CD14-positive monocyte (primary cell): ENCODE measurements at places on chromosomes 7 and 10.
A peak's percentile ranks its signal among the peaks of the same experiment; 100 is the strongest.

DNA sequence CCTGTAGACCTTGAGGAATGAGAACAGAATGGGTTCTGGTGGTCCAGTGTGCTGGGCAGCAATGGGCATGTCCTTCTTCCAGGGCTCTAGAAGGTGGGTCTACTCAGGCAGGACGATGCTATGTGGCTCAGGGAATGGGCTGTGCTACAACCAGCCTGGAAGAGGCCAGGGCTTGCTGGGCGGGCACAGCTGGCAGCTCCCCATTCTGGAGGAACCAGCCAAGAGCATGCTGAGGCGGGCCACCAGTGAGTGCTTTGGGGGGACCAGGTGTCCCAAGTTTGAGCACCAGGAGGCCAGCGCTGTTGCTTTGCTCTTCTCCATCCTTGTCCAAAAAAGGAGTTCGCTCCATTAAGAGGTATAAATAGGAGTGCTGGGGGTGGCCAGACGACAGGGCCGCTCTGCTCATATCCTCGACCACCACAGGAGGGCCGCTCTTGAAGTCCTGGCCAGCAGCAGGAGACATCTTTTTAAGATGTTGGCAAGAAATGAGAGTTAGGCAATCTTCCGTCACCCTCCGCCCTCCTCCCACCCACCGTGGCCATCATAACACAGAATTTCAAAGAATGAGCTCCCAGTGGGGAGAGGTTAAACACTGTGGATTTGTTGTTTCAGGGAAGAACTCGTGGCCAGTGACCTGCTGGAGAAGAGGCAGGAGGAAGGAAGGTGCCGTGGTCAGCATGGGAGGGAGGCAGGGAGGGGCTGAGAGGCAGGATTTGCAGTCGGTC is 141.3 kb downstream of the GRK5 start:
- DNase-seq, result no peak

- DNase-seq, result no peak
Observed at GRCh38 chr10:1255118-1255517, 198.9 kb downstream of the WDR37 start.

DNA sequence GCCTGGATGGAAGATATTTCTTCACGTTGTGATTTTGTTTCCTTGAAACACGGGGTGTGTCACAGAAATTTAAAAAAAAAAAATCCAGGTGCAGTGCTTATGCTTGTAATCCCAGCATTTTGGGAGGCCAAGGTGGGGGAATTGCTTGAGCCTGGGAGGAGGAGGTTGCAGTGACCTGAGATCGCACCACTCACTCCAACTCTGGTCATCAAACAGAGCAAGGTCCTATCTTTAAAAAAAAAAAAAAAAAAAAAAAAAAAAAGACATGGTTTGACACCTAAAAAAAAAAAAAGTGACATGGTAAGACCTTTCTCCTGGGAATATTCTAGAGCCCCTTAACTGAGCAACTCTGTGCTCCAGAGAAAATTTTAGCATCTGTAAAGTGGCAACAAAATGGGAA is 9.0 kb upstream of the LRRC4 start:
- no peak for DNase-seq

- DNase-seq, result no peak
Observed at GRCh38 chr10:130656187-130656575, 520.0 kb downstream of the GLRX3 start.

GRCh38 chr10:125216861-125217260 is 56.5 kb upstream of the CTBP2 start:
- DNase-seq, result no peak

GRCh38 chr7:105838627-105839231 is 37.7 kb downstream of the ATXN7L1 start:
- DNase-seq, result no peak

GRCh38 chr10:71921324-71922027 is 42.7 kb upstream of the CHST3 start:
- DNase-seq, result no peak

- DNase-seq, result no peak
Observed at GRCh38 chr7:54705436-54705835, 53.6 kb downstream of the SEC61G start.

DNA sequence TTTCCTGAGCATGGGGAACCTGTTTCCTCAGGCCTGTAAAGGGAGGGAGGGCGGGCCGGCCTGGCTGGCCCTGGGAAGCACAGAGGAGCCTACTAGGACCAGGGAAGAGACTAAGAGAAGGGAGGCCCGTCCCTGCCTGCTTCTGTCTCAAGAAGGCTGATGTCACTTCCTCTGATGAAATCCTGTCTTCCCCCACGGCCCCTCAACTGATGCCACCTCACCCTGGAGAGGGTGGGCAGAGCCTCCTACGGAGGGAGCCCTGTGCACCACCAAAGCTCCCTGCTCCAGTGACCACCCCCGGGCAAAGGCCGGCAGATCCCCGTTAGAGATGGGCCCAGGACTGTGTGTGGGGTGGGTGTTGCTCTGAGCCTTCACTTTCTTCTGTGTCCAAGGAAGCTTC is 1.0 kb upstream of the PILRA start:
- peak; percentile 93 for DNase-seq

DNA sequence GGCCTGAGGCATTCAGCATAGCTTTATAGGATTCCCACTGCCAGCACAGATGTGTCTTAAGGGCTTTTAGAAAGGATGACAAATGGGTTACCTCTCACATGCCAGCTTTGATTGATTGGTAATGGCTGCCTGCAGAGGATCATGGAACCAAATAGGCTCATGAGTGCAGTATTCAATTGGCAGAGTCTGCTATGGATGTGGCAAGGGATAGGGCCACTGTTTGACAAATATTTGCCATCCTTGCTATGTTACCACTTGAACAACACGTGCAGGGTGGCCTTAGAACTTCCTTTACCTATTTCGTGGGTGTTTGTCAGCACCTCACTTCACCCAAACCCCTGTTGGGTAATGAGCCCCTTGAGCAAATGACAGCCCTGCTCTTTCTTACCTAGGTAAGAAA is 139.2 kb downstream of the C10orf105 start:
- DNase-seq, result no peak
